ENCODE measurements at places on chromosomes 1 and 21.

- DNase-seq: no peak
Measured at GRCh38 chr1:62796221-62796620, 12.3 kb downstream of the ATG4C start.

DNA sequence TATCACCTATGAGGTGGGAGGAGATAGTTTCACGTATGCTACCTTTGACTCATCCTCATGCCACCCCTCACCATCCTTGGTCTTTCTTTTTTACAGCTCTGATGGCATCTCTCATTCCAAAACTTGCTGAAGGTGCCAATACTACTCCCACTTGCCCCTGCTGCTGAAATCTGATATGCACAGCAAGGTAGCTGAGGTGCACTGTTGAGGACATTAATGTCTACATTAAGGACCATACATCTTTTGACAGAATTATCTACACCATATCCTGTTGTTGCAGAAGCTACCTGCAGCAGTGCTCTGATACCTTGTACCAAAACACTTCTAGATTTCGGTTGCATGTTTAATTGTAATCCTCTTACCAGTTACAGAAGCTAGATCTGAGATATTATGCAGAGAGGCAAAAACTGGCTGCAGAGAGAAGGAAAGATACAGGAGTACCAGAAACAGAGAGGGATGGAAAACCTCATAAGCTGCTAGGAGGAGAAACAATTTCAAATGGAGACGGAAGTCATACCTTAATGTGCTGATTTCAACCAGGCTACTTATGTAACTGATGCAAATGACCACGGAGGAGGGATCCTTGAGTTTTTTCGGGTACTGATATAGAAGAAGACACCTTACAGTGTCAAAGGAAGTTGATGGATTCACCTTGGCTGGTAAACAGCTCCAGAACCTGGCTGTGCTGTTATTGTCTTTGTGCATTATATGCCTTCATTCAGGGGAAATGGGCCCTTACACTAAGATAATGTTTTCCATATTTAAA, 19.3 kb upstream of the PTPRC start:
- DNase-seq: no peak

GRCh38 chr21:37742532-37742931, 173.7 kb downstream of the KCNJ6 start:
- no peak for DNase-seq

- DNase-seq: no peak
Measured at GRCh38 chr1:15944308-15945010, 31.4 kb downstream of the ZBTB17 start.

DNA sequence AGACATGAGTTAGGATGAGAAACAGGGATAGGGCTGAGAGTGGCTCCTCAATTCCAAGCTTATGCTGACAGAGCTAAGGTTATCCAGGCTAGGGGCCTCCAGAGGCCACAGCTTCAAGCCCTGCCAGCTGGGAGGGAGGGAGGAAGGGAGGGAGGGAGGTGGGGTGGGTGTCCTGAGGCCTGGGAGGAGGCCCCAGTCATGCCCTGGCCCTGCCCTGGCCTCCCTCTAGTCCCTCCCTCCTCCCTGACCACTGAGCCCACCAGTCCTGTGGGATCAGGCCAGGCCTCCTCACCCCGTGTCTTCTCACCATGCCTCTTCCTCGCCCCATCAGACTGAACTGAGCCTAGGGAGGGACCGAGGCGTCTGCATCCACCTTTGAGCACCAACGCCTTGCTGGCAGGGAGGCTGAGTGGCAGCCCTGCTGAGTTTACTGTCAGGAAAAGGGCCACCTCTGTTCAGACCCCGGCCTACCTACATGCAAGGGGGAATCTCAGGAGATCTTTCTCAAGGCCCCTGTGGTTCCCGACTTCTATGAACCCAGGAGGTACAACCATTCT, 116.1 kb downstream of the NPHP4 start:
- no peak for DNase-seq

DNA sequence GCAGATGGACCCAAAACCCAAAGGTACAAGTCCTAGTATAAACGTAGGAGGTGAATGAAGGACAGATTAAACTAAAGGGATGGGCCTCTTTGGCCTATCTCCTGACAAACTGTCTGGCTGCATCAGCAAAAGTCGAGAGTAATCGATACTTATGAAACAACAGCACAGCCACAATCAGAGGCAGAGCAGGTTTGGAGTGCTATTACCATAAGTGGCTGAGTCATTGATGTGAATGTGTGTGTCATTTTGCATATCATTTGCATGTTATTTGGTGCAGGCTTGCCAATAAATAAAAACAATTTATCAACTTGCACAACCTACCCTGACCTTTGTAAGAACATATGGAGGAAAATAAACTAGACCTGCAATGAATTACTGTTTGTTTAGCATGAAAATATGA, 283.1 kb downstream of the NUF2 start:
- DNase-seq: no peak

- no peak for DNase-seq
Measured at GRCh38 chr1:223759273-223759672, 46.9 kb downstream of the CAPN2 start.

- DNase-seq: no peak
Measured at GRCh38 chr1:160877221-160877620, 7.8 kb downstream of the ITLN1 start.

DNA sequence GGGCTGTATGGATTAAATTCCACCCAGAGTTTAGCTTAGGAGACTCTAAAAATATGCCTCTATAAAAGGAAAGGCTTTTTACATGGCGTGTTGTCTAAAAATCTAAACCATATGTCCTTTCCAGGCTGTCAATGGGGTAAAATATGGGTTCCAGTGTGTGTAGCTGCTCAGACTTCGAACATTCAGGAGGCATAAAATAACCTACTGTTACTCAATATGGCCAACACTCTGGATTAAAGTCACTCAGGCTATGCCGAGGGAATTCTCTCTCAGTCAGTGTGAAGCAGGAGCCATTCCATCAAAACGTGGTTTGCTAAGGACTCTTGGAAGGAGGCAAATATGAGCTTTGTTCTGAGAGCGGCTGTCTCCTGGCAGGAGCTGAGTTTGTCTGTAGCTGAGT, 135.3 kb downstream of the RUNX1 start:
- no peak for DNase-seq

GRCh38 chr1:109277434-109278204, 5.3 kb downstream of the PSRC1 start:
- peak; percentile 59 for DNase-seq

- no peak for DNase-seq
Measured at GRCh38 chr1:100394285-100394684, 42.0 kb downstream of the CDC14A start.

DNA sequence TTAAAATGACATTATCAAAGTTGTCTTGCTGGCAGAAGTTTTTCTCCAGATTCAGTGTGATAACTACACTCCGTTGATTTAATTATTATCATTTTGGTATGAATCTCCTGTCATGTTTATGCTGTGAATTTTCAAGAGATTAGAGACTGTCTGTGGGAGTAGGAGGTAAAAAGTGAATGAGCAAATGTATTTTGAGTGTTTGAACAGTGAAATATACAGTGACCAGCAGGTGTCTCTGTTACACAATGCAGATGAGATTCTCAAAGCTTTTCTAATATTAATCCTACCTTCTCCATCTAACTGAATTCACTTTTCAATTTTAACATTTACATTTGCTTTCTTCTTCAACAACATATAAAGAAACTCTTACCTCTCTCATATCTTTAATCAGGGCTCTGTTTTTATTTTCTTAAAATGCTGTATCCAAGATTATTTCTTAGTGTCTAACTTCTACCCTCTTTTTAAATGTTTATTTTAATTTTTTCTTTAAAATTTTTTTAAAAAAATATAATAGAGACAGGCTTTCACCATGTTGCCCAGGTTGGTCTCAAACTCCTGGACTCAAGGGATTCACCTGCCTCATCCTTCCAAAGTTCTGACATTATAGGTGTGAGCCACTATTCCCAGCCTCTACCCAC, 20.9 kb upstream of the HSPA13 start:
- no peak for DNase-seq

- no peak for DNase-seq
Measured at GRCh38 chr1:224640587-224640986, 24.5 kb downstream of the CNIH3 start.

GRCh38 chr21:29508301-29508700, 209.6 kb downstream of the BACH1 start:
- DNase-seq: no peak

GRCh38 chr1:220013497-220013896, 32.8 kb downstream of the EPRS1 start:
- no peak for DNase-seq

DNA sequence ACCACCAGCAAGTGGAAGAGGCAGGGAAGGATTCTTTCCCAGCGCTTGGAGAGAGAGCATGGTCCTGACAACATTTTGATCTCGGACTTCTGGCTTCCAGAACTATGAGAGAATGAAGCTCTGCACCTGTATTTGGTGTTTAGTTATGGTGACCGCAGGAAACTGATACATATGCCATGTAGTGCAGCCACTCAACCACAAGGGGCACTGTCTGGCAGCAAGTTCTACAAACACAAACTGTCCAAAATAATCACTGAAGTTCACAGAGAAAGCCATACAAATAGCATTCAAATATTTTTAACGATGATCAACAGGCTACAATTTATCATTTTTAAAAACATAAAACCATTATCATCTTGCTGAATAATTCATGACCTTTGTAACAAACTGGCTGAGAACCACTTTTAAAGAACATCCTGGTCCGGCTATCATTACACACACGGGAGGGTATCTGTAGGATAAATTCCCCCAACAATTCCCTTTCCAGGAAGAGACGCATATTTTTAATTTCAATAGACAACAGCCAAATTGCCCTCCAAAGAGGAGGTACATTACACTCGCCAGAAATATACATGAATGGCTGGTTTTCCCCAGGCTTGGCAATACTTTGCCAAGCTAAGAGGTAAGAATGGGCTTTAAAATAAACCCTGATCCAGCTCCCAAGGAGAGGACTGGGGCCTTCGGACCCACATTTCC, 9.2 kb upstream of the CBR3 start:
- DNase-seq: peak; percentile 43

DNA sequence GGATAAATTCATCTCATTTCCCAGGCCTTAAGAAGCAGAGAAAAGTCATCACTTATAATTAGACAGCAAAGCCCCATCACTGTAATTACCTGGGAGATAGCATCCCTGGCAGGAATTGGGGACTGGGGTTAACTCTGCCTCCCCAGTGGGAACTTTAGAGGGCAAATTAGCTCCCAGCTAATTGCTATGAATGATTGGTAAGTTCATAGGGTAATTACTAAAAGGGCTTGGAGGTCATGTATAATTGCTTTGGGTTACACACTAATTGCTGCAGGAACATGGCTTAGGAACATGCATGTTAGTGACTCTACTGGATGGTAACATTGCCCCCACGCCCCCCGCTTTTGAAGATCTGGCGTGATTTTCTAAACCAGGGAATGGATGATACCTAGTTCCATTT, 64.8 kb downstream of the UBE2T start:
- DNase-seq: no peak

GRCh38 chr1:180154325-180155181, at the start of gene QSOX1:
Gene QSOX1, plus strand, starts transcription at chr1:180154869. Its CDS starts 39 bp downstream, at chr1:180154908.
- DNase-seq: peak; percentile 77

GRCh38 chr1:24564695-24565094, 8.8 kb downstream of the NCMAP start:
- no peak for DNase-seq

- no peak for DNase-seq
Measured at GRCh38 chr1:228194436-228194835, 13.4 kb upstream of the OBSCN start.

Measured in stimulated activated CD8-positive, alpha-beta memory T cell treated with anti-CD3 and anti-CD28 coated beads, Interleukin-4, amount 100 ng/mL, for 24 hours (primary cell).